ENCODE measurements at places on chromosomes 2 and 18.

- no peak for DNase-seq
Observed at GRCh38 chr2:27082773-27083409, 3.7 kb upstream of the KHK start.

DNA sequence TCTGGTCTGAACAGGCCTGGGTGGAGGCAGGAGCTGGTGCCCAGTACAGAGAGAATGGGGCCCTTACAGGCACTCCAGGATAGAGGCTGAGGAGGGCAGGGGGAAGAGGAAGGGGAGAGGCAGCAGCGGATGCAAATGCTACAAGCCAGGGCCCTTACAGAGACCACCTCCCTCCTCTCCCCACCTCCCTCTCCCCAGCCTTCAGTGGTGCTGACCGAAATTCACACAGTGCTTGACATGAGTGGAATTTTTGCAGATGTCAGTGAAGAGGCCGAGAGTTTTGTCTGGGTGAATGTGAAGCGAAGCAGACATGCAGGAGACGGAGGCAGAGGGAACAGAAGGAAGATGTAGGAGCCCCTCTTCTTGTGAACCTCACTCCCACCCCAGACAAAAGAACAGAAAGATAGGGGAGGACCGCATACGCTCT is 31.9 kb downstream of the CIB4 start:
- DNase-seq: peak; percentile 39

DNA sequence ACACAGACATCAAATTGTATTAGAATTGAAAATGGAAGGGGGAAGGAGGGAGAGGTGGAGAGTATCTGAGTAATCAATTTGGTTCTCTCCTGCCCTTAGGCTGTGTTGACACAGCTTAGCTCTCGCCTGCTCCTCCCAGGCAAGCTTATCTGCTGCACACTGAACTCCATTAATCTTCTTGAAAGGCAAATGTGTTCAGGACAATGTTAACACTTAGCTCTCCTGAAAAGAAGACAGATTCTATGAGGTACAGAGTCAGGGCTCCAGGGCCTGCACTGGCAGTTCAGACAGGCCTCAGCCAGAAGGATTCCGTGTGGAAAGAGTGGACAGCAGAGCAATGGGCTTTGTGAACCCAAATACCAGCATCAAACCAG is 430.0 kb upstream of the TNP1 start:
- no peak for DNase-seq

DNA sequence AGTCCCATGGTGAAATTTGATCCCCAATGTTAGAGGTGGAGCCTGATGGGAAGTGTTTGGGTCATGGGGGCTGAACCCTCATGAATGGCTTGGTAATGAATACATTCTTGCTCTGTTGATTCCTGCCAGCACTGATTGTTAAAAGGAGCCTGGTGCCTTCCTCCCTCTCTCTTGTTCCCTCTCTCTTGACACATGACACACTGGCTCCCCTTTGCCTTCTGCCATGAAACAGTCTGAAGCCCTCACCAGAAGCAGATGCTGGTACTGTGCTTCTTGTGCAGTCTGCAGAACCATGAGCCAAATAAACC is 30.6 kb upstream of the EPC2 start:
- no peak for DNase-seq

DNA sequence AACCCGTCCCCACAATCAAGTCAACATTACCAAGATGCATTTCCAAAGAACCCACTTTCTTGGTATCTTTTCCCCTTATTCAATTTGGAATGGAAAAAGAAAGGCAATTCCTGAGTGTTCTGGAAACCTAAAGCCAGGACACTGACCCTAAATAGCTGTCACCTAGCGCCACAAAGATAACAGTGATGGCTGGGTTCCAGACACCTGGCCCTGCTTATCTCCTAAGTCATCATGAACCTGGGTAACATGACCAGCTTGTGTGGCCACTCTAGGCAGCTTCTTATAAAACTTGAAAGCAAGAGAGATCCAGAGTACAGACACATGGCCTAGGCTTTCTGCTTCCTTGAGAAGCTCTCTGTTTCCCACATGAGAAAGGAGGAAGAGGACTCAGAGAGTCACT is 95.4 kb downstream of the BOD1L2 start:
- DNase-seq: no peak

DNA sequence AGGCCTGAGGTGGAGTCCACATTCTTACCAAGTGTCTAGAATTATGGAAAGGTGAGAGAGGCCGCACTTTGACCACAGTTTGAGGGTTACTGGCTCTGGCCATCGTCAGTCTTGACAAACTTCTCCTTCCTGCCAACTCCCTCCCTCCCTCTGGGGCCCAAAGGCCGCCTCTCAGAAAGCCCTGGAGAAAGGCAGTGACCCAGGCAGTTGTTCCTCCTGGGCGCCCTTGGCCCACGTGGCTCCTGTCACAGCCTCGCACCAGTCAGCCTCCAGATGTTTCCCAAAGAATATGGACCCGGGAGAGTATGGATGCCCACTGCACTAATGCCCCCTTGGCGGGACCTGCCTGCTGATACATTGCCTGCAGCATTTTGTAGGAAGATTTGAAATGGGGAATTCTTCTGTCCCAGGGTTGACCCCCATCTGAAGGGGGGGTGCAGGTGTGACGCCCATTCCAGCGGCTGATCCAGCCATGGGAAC is 61.7 kb downstream of the ASB1 start:
- DNase-seq: no peak

GRCh38 chr2:28544922-28545589 is 49.2 kb downstream of the PLB1 start:
- DNase-seq: no peak

DNA sequence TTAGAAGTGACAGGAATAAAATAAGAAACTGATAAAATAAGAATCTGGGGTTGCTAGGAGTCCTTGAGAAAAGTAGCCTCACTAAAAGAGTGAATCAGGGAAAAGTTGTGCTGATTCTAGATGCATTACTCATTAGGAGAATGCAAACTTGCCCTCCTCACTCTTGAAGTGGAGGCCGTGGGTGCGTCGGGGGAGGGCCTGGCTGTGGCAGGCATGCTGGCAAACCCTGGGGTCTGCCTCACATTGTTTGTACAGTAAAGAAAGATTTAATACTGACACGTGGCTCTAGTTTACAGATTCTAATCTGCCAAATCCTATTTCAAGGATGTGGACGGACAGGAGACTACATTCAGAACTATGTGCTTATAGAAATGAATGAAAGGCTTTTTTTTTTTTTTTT is 41.9 kb downstream of the TANC1 start:
- no peak for DNase-seq

GRCh38 chr2:187525163-187525900 is 28.9 kb downstream of the TFPI start:
- DNase-seq: no peak

DNA sequence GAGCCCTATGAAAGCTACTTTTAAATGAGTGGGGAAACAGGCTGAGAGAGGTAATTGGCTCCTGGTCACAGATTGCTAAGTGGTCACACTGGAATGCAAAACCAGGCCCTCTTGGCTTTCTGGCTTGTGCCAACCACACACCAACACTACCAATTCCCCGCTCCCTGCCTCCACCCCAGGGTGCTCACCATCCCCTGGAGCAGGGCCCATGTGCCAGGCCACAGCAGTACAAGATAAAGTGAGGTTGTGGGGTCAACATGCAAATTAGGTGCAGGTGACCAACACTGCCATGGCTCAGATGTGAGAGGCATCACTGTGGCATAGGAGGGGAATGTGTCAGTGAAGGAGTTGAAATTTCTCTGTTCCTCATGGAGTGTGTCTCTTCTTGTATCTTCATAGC is 312.5 kb downstream of the MYCN start:
- no peak for DNase-seq

- no peak for DNase-seq
Observed at GRCh38 chr2:223549215-223549614, 52.9 kb downstream of the SCG2 start.

DNA sequence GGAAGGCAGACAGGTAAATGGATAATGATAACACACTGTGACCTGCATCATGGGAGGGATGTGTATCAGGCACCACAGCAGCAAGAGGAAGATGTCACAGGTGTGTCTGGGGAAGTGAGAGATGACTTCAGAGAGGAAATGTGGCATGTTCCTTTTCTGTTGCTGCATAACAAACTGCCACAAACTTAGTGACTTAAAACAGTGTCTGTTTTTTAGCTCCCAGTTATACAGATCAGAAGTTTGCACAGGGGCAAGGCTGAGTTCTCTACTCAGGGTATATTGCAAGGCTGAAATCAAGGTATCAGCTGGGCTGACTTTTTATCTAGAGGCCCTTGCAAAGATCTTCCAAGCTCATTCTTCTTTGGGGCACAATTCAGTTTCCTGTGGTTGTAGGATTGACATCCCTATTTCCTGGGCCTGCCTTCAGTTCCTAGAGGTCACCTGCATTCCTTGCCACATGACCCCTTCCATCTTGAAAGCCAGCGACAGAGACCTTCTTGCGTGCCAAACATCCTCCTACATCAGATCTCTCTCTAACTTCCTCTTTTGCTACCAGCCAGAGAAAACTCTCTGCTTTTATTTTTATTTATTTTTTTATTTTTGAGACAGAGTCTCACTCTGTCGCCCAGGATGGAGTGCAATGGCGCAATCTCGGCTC is 2.1 kb upstream of the MAP3K2 start:
- DNase-seq: no peak

DNA sequence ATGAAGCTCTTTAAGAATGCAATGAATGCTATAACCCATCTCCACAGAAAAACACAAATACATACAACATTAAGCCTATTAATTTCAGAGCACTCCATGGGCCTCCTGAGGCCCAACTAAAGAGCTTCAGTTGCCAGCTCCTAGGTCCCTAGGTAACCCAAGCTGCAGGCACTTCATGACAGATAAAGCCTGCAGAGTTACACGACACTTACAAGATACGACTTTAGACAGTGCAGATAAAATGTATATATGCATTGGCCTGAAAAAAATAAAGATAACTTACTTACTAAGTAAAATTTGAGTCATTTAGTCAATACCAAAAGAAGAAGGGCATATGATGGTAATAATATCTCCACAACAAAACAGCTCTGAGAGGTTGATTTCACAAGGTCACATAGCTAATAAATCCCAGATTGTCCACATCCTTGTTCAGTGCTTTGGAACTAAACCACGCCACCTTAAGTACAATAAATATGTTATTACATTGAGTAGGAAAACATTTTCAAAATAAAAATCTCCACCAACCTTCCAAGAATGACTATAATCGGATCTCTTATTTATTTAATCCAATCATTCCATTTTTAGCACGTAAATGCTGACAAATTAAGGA is 3.4 kb downstream of the MAP4K3 start:
- DNase-seq: no peak

GRCh38 chr2:46943881-46944798 is 28.5 kb upstream of the MCFD2 start:
- no peak for DNase-seq

- no peak for DNase-seq
Observed at GRCh38 chr18:68555879-68556301, 159.0 kb downstream of the TMX3 start.

DNA sequence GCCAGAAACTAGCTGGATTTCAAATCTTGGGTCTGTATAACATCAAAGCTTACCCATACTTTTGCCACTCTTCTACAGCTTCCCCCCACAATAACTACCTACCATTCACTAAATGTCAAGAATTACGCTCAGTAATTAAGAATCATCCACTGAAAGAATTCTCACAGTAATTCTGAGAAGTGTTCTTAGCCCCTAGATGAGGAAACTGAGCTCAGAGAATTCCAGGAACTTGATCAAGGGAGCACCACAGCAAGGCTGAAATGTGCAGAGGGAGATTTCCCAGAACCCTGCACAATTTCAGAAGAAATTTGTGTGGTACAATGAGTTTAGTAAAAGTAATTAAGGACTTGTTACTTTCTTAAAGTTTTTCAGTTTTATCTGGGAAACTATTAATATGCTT is 194.5 kb upstream of the STK17B start:
- DNase-seq: no peak

DNA sequence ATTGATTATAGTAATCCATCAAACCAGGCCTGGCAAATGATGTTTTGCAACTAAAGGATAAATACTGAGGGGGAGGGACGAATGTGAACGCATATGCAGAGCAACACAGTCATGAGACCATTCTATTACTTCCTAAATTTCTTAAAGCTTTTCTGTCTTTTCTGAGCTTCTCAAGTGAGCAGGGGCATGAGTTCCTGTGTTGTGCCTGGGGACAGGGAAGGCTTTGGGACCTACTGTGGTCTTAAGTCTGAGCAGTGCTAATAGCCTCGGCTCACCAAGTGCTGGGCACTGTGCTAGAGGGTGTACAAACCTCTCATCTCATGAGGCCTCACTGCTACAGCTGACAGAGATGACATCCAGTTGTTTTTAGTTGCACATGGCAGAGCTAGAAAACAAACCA is 182.4 kb downstream of the NEDD4L start:
- no peak for DNase-seq

- peak; percentile 39 for DNase-seq
Observed at GRCh38 chr2:241036397-241036963, 38.1 kb downstream of the SNED1 start.

GRCh38 chr2:188675391-188676009 is 298.7 kb upstream of the COL3A1 start:
- no peak for DNase-seq

GRCh38 chr2:10146366-10147005 is 23.9 kb downstream of the RRM2 start:
- DNase-seq: no peak

DNA sequence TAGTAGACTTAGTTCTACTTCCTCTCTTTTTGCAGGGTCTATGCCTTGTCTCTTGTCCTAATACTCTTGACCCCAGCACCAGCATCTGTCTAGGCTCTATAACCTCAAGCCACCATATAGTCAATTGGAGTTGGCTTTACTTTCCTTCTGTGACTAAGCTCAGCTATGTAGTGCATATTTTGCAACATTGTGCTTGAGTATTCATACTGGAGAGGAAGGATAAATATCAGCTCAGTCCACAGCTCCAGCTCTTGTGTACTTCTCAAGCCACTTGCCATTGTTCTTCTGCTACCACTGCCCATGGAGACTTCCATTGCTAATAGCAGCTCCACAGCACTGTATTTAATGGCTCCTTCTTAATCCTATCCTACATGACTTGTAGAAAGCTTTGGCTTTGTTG is 35.5 kb upstream of the CD28 start:
- no peak for DNase-seq

DNA sequence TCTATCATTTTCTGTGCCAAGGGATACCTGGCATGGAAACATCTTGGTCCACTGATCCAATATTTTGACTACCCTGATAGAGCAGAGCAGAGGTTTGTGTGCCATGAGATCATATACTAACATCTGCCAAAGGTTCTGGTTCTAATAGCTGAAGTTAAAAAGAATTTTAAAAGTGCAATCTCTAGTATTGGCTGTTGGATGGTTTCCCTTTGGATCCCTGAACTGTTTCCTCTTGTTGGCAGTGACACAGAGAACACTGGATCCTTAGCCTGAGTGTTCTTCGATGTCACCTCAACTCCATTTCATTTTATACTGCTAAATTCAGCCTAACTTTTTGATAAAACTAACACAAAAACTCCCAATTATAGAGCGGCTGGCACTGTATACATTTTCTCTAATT is 169.3 kb upstream of the FBXO11 start:
- DNase-seq: no peak

GRCh38 chr18:23276451-23276850 is 141.2 kb downstream of the CABLES1 start:
- no peak for DNase-seq

DNA sequence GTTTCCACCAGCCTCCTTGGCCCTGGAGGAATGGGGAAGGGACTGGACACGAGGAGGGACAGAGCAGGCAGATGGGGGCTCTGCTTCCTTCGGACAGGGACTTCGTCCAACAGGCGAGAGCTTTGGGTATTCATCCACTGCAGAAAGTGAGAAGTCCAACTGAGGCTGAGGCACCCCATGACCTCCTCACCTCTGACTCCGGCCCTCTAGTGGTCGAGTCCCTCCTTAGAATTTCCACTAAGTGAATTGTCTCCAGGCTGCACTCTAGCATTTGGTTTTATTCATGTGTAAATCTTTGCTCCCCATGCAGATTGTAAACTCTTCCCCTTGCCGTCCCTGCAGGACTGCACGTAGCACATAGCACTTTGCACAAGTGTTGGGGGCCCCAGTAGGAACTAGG is 75.6 kb downstream of the TMEM247 start:
- DNase-seq: no peak

Measured in right kidney (tissue), 9 donors.